ENCODE measurements at places on chromosomes 7 and 10.

- no peak for DNase-seq
These were observed 78.0 kb upstream of the AGBL3 start for GRCh38 chr7:134908289-134908688.

DNA sequence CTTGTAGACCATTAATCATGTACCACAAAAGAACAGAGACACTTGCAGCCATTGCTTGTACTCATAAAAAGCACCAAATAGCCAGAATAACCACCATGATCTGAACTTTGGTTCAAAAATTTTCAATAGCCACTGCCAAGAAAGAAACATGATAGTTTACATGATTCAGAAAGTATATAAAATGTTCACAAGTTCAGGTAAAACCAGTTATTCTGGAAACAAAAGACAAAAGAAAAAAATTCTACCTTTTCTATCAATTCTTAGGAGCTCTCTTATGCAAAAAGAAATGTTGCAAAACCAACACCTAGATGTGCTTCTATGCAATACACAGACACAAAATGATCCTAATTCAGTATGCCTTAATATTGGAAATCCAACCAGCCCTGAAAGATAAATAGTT, 108.7 kb downstream of the PCLO start:
- no peak for DNase-seq

- DNase-seq, result no peak
These were observed 709.9 kb upstream of the LRRTM3 start for GRCh38 chr10:66215920-66216319.

DNA sequence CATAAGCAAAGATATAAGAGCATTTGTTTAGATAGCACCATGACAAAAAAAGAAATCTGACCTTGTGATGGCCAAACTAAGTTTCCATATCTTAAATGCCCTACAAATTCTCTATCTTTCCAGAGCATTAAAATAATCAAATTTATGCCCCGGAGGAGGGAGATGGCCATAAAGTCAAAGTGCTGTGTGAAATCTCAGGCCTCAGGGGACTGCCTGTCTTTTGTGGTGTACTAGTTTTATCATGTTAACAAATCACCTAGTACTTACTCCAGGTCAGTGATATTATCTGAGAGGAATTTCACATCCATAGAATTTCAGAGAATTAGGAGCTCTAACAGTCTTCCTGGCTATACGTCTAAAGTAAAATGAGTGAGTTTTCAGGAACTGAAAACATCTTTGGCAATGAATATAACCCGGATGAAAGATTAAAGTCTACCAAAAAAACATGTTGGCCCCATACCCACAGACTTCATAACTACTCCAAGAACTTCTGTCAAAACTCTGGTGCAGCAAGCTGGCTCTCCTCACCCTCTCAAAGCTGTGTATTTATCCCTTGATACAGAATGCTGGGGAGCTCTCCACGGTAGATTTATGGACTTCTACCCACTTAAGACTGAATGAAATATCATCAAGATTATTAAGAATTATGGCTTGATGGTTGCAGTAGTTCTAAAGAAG, 682.8 kb downstream of the SORCS1 start:
- no peak for DNase-seq

DNA sequence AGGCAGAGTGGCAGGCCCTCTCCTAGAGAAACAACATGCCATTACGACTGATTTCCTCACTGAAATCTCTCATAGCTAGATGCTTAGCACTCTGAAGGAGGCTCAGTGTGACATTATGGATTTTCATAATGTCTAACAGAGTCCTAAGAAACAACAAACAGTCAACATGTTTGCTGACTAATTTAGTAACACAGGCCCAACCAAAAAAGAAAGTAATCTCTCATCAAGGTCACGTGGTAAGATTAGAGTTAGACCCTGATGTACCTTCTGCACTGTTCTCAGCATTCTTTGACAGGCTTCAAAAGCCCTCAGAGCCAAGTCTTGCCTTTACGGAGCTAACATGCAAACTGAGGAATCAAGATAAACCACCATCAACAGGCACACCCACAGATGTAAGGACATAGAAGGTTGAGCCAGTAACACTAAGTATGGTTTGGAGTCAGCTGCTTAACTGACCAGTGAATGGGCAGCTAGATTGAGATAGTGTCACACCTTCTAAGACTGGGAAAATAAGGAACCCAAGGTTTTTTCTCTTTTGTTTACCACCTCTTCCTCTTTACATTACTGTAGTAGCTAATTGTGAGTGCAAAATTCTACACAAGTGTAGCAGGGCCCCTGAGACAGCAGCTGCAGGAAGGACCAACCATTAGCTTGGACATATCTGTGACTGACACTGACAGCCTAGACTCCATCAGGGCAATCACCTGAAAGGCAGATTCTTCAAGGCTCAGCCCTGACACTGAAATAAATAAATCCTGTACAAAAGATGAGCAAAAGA, 15.3 kb upstream of the KCNIP2 start:
- DNase-seq, result no peak

DNA sequence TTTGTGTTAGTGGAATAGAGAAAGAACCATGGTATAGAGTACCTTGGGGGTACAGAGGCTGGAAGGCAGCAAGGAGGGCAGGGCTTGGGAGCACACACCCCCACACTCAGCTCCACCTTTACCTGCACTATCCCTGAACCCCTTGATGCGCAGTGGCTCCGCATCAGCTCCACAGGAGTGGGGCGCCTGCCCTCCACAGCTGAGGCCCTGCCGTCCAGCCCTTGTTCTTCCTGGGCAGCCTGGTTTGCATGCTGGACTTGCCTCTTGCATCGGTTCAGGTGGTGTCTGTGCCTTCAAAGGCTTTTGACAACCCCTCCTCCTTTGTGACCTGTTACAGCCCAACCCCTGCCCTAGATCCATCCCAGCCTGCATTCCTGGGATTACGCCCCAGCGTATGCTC, 52.6 kb upstream of the ZNF32 start:
- no peak for DNase-seq

DNA sequence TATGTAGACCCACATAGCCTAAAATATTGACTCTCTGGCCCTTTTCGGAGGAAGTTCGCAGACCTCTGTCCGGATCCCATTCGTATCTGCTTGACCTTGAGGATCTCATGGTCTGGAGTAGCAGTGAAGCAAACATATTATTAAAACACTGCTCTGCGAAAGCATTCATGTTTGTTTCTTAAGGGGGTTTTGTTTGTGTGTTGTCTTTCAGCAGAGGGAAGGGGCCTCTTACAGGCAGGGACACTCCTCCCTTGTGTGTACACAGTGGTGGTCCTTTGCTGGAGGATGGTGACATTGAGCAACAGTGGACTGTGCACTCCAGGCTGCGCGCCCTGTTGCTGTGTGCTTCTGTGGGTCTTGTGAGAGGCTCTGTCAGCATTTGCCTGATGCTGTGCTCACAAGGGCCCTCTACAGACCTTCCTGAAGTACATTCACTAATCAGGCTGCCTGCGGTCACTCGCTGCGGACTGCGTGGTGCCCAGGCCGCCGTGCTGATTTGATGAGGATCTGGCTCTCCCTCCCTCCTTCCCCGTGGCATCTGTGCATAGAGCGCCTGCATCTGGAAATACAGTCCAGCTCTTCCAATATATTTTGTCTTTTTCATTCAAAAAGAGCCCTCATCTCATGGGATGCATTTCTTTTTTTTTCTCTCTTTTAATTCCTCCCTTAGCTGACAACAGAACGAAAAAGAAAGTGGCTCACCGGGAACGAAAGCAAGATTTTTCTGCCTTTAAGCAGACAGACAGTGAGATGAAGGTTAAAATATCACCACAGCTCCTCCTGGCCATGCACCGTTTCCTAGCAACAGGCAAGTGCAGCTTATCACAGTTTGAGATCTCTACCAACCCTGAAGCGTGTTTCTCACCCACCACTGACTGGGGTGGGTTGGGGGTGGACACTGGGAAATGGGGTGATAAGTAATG, 135.8 kb downstream of the CNNM2 start:
- peak; percentile 36 for DNase-seq

- no peak for DNase-seq
These were observed 343.9 kb downstream of the PLXNA4 start for GRCh38 chr7:132232406-132232805.

DNA sequence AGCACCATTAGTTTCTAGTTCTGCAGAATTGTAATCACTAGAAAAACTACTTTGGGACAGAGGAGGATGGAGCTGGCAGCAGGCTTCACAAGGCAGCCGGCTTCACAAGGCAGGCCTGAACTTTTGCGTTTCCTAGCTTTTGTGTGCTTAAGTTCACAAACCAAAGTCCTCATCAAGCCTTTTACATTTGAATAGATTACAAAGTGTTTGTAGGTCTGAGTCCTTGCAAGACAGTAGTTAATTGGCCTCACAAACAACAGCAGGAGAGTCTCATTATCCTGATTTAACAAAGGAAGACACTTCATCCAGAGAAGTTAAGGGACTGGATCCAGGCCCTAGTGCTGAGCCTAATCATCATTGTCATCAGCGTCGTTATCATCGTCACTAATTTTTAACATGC, 147.8 kb upstream of the AUTS2 start:
- DNase-seq, result no peak

- no peak for DNase-seq
These were observed 184.0 kb upstream of the ADO start for GRCh38 chr10:62620491-62620890.

DNA sequence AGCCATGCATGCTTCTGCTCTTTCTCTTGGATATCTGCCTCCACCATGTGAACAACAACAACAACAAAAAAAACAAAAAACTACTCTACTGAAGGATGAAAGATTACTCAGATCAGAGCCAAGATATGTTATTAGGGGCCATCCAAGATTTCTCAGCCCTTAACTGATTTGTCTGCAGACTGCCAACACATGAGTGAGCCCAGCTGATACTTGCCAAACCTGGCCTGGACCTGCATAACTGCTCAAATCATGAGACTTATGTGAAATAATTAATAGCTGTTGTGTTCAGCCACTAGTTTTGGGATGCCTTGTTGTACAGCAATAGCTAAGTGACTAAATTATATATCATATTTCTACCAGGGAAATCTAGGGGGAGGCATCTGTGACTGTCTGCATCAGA, 334.5 kb upstream of the SORCS1 start:
- no peak for DNase-seq

DNA sequence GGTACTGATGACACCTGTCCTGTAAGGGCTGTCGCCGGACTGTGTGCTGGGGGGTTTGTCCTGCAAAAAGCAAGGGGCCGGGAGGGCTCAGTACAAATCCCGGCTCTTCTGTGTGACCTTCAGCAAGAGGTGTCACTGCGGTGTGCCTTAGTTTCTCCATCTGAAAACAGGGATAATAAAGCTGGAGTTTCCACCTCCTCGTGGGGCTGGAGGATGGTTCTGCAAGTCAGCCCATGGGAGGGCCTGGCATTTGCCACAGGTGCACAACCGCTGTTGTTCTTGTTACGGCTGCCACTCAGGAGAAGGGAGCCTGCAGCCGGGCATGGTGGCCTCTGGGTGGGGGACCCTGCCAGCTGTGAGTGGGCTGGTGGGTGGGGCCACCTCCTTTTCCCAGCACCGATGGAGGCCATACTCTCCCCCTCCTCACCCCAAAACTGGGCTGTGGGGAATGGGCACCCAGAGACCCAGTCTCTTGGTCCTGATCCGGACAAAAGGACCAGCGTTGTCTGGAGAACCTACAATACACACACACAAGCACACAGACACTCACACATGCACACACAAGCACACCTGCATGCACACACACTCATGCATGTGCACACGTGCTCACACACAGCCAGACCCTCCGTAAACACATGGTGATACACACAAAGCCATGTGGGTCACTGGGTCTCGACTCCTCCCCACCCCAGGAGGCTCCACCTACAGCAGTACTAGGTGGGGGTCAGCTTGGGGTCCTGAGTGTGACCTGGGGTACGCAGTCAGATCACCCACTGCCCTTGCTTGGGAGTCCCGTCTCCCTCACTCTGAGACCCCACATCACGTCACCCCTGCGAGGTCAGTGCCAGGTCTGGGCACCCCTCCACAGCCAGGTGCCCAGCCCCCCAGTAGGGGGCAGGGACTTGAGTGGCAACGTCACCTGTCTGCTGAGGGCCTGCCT, 34.1 kb downstream of the ELFN1 start:
- DNase-seq, result no peak

- no peak for DNase-seq
These were observed 123.9 kb downstream of the DOCK4 start for GRCh38 chr7:112082306-112082705.

GRCh38 chr10:69065406-69066361, 22.2 kb upstream of the SRGN start:
- no peak for DNase-seq

DNA sequence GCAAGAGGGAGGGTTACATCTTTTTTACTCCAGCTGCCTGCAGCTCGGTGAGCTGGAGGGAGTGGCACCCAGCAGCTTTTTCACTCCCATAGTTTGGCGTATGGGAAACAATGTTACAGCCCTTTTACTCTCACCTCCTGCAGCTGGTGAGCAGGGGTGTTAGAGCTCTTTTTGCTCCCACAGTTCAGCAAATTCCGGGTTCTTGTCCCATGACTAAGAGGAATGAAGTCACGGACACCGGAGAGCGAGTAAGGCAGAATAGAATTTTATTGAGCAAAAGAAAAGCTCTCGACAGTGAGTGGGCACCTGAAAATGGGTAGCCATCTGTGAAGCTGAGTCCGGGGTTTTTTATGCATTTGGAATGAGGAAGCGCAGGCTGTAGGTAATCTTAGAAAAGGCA, 446.6 kb downstream of the GFRA1 start:
- no peak for DNase-seq

DNA sequence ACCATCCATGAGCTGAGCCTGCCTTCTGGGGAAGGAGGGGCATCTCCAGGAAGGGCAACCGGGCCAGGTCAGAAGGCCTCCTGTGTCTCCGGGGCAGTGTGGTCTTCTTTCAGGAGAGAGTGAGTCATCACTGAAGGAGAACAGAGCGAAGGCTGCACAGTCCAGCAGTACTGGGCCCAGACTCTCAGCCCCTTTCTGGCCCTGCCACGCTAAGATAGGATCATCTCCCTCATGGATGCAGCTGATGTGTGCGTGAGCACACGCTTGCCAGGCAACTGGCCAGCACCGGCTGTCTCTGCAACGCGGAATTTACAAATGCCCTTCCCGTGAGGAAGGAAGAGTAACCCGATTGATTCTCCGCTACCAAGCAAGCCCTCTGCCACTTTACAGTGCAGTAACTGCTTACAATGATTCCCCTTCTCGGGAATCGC, 328.2 kb downstream of the TNS3 start:
- DNase-seq, result peak; percentile 40

DNA sequence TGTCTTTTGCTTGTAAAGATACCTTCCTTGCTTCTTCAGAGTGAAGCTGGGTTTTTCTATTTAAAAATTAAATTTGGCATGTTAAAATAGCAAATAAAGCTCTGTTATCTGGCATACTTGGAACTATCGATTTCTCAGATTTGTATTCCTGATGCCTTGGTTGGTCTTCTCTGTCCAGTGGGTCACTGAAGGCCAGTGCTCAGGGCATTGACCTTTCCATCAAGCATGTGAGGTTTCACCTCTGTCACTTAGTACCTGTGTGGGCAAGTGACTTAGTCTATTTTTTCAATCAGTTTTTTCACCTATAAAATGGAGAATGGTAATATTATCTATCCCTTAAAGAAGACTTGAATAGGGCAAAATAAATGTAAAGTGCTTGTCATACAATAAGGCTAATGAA, 311.3 kb downstream of the BICC1 start:
- DNase-seq, result no peak

DNA sequence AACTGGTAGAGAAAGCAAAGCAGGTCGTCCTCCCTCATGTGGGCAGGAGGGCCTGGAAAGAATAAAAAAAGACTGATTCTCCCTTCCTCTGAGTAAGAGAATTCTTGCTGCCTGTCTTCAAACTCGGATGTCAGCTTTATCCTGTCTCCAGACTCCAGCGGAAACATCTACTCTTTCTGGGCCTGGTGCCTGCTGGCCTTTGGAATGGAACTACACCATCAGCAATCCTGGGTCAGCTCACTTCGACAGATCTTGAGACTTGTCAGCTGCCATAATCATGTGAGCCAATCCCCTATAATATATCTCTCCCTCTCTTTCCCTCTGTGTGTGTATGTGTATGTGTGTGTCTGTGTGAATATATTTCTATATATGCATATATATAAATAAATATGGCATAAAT, 411.0 kb upstream of the DPP6 start:
- DNase-seq, result no peak

Measured in smooth muscle cell of the brain vasculature (primary cell).